Stimulated activated CD4-positive, alpha-beta T cell treated with anti-CD3 and anti-CD28 coated beads, Interleukin-1b, Interleukin-23, amount 100 ng/mL, for 1 hour (primary cell): ENCODE measurements at places on chromosomes 5 and 9.

GRCh38 chr9:35114840-35115628 is 628 bp downstream of the ATOSB start:
- no peak for DNase-seq

DNA sequence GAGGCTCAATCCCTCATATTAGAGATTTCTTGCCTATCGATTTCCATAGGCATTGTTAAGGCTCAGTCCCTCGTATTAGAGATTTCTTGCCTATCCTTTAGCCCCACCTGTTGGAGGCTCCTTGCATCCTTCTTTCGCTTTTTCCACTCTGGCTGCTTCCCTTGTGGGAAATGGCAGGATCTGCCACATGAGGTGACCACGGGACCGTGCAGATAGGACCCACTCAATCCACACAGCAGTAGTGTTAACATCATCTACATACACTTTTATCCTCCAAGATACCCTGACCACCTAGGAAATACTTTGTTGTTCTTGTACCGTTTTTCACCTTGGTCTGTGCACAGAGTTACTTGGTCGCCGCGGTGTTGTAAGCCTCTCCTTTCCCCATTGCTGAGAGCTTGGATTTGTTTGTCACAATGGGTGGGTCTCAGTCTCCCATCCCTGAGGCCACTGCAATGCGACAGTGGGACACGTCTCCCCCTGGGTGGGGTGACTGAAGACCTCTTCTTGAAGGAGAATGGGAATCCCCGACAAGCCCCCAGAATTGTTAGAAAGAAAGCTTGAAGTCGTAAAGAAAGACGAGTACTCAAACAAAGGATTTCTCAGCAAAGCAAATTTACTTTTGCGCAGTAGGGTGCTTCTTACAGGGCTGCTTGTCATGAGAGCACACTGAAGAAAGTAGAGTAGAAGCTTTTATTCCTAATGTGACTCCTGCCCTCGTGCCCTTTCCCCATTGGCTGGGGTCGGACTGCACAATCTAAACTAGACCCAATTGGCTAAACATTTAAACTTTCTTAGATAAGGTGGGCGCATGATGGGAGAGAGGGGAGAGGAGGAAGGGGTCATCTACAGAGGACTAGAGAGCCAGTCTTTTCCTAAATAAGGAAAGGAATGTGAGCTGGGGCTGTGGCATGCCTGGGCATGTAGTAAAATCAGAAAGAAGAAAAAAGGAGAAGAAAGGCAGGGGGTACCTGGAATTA is 19.8 kb downstream of the IFT74 start:
- no peak for DNase-seq

DNA sequence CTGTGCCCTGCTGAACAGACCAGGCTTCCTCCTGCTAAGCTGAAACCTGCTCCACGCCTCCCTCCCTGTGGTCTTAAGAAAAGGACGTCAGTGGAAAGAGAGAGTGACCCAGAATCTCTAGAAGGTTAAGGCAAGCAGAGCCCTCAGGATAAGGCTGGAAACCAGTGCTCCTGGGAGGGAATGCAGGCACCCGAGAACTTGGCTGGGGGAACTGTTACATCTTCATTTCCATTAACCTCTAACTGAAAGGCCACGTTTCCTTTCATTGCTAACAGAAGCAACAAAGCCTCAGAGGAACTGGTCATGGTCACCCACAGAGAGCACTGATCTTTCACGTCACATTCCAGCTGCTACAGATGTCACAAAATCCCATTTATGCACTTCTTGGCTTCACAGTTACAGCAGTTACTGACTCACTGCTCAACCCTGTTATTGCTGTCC is 26.1 kb upstream of the AKNA start:
- DNase-seq, result no peak

GRCh38 chr5:103436112-103436511 is 126.5 kb downstream of the NUDT12 start:
- DNase-seq, result no peak

DNA sequence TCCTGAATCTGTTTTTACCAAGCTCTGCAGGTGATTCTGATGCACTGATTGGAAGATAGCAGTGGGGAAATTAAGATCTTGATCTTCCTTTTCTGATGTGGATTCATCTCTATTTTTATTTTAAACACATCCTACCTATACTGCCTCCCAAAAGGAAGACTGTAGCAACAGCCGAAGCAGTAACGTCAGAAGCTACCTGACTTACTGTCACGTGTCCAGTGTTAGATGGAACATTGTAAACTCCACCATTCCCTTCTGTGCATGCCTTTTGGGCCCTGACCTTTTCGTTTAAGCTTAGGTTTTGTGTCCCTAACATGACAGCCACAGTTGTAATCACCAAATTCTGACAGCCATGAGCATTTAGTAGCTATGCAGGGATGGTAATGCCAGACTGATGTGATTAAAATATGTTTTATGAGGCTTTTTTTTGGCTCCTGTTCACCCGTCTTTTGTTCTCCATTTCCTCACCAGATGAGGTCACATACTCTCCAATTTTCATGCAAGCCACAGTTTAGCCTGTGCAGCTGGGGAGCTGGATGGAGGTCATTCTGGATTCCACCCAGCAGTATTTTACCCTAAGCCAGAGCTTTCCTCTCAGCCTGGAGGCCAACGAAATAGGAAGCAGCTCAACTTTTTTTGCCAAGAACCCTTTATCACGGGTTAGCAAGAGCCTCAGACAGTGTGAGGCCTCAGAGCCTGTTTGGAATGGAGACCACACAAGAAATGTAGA is 15.6 kb upstream of the FOXD1 start:
- no peak for DNase-seq

DNA sequence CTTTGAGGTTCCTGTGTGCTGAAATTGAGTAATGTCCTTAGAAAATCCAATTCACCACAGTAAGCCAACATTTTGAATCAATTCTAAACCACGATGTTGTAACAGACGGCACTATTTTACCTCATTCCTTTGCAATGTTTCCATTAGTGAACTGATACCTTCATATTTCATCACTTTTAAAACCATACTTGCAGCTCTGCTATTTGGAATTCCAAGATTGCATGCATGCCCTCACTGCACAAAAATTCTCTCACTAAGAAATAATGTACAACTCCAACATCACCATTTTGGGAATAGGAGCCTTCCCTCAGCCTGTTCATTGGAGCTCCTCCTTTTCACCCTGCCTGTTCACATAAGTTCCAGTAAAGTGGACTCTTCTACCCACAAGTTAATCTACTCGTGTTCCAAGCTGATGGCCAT is 74.8 kb upstream of the TGFBR1 start:
- no peak for DNase-seq

- no peak for DNase-seq
Measured at GRCh38 chr5:161095953-161096352, 243.9 kb upstream of the ATP10B start.

GRCh38 chr9:15764131-15764530 is 211.3 kb downstream of the CCDC171 start:
- DNase-seq, result no peak

DNA sequence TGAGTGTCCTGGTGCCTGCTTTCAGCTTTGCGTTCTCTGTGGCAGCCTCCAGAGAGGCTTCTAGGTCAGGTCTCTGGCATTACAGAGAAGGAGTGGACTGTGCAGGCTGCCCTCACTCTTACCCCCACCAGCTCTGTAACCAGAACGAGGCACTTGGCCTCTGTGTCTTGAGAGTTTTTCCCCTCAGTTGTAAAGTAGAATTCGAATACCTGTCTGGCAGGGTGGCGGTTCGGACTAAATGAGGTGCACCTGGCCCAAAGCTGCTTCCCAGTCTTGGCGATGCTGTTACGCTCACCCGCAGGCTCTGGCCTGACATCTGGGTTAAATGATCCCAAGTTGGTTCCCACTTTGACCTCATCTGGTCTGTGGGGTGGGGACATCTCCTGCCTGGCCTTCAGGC is 40.1 kb downstream of the FAM78A start:
- DNase-seq, result no peak

DNA sequence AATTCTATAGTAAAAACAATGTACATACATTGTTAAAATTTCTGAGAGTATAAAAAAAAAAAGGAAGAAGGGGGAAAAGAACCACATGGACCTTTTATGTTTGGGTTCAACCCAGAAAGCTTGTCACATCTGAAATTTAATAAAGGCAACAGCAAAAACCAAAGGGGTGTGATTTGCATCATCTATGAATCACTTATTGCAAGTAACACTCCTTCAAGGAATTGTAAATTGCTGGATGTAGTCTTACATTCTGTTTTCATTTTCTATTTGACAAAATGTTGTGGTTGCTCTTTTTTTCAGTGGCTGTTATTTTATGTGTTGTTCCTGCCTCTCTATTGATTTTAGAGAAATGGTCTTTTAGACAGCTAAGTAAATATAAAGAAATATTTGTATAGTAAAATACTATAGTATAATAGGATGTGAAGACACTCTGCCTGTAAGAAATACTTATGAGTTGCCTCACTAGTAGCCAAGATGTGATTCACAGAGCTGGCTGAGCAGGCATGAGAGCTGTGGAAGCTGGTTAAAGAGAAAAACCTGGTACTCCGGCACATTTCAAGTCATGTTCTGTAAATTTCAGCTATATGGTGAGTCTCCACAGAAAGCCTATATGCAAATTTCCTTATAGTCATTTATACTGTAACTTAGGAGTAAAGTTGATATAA is 131.1 kb upstream of the CNTLN start:
- DNase-seq, result no peak

DNA sequence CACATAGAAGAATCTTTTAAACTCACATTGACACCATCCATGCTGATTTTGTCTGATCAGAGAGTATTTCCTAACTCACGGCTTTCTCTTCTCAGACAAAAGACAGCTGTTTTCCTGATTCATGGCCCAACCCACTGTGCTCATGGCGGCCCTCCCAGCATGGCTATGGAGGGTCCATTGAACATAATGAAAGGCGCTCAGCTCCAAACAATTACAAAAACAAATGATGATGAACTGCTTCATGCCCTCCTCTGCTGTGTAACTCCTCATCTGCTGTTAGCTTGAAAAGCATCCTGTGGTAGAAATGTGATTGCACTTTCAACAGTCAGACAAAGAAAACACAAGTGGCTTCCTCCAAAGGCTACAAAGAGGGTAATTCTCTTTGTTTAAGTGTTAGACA is 673.8 kb downstream of the PRELID2 start:
- no peak for DNase-seq

- no peak for DNase-seq
Measured at GRCh38 chr9:36144309-36145232, 8.0 kb downstream of the GLIPR2 start.

GRCh38 chr5:59040024-59040803 is 457.3 kb downstream of the RAB3C start:
- no peak for DNase-seq

DNA sequence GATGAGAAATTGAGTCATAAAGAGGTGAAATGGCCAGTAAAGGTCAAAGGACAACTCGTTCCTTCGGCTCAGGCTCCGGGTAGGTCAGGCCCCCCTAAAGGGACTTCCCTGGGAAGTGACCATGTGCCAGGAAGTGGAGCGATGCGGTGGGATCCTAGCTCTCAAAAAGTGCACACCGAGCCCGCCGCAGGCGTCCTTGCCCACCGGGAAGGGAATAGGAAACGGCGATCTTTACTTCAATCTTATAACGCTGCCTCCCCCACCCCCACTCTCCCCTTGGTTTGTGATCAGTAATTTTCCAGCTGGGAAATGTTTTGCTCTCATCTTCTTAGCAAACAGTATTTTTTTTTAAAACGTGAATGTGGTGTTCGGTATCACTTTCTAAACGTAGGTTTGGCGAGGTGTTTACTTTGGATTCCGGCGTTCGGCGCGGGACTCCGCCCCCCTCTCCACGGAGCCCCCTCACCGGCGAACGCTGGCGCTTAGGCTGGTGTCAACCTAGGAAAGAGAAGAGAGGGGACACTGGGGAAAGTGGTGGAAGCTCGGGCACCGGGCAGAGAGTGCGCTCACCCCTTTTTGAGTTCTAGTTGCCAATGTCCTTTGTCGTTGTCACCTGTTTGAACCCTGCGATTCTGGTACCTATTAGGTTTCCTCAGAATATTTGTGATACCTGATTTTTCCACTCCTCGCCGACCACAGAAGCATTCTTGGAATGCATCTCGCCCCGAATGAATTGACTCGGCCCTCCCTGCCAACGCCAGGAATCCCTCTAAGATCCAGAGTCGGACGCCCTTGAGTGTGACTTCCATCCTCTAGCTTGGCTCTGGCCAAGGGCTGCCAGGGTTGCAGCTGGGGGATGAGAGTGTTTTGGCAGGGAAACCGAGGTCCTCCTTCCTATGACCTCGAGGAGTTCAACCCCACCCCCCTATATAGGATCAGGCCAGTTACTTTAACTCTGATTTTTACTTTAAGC is 1.8 kb upstream of the KLF4 start:
- DNase-seq, result no peak

GRCh38 chr9:91477106-91477505 is 53.5 kb upstream of the NFIL3 start:
- DNase-seq, result no peak

DNA sequence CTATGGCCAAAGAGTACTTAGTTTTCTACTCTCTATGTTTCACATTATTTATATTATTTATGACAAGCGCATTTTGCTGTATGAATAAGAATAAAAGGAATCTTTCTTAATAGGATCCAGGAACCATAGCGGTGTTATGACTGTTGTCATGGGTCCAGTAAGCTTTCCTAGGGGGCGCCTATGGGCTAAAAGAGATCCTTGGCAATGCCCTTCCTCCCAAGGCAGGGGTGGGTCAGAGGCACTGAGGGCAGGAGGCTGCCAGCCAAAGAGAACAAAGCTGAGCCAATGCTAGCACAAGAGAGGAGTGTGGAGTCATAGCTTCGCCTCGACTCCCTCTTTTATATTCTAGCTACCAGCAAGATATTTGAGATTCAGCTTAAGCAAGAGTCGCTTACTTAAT is 98.4 kb upstream of the GNAQ start:
- no peak for DNase-seq

DNA sequence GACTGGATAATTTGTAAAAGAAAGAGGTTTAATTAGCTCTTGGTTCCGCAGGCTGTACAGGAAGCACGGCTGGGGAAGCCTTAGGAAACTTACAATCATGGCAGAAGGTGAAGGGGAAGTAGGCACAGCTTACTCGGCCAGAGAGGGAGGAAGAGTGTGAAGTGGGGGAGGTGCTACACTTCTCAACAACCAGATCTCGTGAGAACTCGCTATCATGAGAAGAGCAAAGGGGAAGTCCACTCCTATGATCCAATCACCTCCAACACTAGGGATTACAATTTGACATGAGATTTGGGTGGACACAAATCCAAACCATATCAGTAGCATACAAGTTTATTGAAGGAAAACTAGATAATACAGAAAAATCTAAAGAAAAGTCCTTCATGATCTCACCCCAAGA is 39.9 kb downstream of the NEURL1B start:
- no peak for DNase-seq

- DNase-seq, result no peak
Measured at GRCh38 chr9:128206484-128206883, 3.3 kb downstream of the DNM1 start.
